ENCODE measurements at places on chromosomes 12 and 14.

- no peak for DNase-seq
Observed at GRCh38 chr12:120077260-120077659, 39.3 kb downstream of the RAB35 start.

DNA sequence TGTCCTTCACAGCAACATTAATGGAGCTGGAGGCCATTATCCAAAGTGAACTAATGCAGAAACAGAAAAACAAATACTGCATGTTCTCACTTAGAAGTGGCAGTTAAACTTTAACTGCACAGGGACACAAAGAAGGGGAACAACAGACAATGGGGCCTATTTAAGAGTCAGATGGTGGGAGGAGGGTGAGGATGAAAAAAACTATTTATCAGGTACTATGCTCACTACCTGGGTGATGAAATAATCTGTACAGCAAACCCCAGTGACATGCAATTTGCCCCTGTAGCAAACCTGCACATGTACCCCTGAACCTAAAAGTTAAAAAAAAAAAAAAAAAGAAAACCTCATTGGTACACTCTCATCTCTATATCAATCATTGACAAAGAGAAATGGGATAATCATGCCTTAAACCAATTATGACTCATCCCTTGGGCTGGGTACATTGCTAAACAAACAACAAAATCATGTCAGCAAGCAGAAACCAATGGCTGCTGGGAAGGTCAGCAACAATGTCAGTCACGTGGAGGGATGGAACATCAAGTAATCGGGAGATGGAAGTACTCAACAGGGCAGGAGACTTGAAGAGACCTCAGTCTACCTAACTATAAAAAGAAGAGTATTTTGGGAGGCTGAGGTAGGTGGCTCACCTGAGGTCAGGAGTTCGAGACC, 479.2 kb downstream of the RMST start:
- no peak for DNase-seq

GRCh38 chr12:13359636-13360035, 163.1 kb downstream of the EMP1 start:
- DNase-seq, result no peak

DNA sequence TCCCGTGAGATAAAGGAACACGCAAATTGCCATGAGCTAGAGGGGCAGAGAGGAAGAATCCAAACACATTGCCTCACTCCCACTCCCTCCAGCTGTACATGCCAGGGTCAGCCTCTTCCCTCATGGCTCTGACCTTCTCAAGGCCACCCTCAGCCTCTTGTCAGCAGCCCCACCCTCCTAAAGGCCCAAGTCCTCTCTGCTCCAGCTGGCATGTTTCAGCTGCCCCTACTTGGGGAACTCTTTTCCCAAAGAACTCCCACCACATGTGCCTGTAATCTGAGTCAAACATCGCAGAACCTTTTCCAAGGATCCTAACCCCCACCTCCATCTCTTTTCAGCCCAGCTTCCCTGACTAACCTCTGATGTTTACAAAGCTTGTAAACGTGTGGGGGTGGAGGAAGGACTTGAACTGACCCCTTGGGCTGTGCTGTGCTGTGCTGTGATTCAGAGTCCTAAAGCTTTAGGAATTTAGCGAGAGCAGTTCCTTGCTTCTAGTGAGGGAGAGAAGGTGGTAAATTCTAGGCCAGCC, 7.3 kb upstream of the CACNB3 start:
- peak; percentile 28 for DNase-seq

DNA sequence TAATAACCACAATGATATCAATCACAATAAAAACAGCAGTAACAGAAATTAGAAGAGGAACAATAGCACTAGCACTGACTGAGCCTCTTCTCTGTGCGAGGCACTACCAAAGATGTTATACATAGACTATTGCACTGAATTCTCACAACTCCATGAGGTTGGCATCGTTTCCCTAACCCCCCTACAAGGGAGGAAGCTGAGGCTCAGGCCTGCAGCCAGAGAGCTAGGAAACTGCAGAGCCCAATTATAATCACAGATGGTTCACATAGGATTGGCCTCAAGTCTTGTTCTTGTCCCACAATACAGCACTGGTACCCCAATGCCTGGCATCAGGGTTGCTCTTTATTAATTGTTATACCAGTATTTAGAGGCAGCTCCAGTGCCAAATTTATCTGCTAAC, 278.0 kb downstream of the CEP128 start:
- DNase-seq, result no peak

- DNase-seq, result peak; percentile 76
Observed at GRCh38 chr14:103361867-103362266, 23.3 kb upstream of the MARK3 start.

- no peak for DNase-seq
Observed at GRCh38 chr12:88448337-88448915, 131.8 kb downstream of the KITLG start.

DNA sequence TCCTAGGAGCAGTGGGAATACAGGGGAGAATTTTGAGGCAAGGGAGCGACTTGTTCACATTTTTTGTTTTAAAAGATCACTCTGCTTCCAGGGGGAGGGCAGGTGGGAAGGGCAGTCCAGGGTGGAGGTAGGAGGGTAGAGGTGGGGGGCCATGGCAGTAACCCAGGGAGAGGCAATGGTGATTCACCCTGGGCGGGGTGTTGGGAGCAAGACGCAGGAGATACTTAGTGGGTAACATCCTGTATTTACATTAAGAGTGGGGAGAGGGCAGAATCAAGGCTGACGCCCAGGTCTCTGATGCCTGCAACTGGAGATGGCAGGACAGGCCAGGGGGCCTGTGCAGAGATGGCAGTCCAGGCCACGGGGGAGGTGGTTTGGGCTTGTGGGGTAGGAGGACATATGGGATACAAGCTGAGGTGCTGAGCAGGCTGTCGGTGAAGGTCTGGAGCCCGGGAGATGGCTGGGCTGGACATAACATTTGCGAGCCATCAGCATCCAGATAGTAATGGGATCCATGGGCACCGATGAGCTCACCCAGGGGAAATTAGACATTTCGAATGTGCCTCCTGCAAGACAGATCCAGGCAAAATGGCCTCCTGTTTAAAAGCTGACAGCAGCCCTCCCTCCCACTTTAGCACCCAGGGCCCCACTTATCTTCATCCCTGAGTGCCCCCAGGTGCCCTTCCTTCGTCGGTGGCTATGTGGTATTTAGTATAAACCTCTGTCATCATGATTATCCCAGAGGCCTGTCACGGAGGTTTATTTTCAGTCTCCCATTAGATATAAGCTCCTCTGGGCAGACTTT, 9.3 kb downstream of the EML1 start:
- DNase-seq, result no peak

DNA sequence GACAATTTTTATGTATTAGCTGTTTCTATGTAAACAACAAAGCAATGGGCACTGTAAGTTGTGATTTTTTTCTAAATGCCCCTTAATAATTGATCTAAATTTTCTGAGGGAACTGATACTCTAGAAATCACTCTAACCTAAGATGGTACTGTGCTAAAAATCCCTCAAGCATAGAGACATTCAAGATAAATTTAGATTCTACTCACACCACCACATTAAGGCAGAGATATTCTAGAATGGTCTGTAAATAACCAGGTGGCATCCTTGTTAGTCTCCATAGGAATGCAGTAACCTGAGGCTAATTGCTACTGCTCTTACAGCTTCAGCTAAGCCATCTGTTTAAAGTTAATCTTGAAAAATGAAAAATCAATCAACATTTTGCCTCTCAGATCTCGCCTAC, 87.3 kb downstream of the SLC41A2 start:
- no peak for DNase-seq

- DNase-seq, result no peak
Observed at GRCh38 chr14:100587086-100587762, at the start of gene BEGAIN. TSS of gene BEGAIN (minus strand) at chr14:100587417. CDS start at chr14:100587290, 127 bp downstream.

DNA sequence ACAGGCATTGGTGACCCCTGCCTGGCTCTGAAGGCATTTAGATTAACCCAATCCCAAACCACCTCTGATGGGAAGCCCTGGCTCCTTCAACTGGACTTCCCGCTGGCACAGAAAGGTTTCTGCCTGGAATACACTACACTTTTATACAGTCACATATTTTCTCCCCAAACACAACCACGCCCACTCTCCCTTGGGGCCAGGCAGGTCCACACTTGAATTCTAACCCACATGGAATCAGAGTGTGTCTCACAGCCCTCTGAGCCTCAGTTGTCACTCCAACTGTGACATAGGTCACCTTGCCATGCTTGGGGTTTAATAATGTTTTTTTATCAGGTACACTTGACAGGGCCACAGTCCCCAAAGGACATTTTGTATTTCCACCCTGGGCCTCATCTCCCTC, 368.6 kb downstream of the BCL11B start:
- DNase-seq, result no peak

DNA sequence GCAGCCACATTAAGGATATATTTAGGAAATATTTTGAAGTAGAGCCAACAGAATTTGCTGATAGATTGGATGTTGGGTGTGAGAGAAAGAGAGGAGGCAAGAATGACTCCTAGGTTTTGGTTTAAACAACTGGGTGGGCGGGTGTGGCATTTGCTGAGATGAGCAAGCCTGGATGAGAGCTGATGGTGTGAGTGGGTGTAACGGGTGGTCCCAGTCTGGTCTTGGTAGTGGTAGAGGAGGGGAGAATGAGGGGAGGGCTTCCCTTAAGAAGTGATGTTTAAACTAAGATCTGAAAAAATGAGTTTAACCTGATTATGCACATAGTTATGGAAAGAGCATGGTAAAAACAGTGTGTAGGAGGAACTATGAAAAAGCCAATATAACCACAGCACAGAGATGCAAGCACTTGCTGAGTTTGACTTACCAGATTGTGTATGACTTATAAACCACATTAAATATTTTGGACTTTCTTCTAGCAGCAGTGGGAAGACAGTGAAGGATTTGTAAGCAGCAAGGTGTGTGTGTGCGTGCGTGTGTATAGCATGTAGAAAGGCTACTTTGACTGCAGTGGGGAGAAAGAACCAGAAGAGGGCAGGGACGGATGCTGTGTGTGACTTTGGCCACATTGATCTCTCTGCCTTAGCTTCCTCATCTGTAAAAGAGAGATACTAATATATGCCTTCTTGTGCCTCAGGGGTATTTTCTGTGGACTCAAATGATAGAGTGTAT, 139.7 kb downstream of the PRIMA1 start:
- DNase-seq, result no peak

DNA sequence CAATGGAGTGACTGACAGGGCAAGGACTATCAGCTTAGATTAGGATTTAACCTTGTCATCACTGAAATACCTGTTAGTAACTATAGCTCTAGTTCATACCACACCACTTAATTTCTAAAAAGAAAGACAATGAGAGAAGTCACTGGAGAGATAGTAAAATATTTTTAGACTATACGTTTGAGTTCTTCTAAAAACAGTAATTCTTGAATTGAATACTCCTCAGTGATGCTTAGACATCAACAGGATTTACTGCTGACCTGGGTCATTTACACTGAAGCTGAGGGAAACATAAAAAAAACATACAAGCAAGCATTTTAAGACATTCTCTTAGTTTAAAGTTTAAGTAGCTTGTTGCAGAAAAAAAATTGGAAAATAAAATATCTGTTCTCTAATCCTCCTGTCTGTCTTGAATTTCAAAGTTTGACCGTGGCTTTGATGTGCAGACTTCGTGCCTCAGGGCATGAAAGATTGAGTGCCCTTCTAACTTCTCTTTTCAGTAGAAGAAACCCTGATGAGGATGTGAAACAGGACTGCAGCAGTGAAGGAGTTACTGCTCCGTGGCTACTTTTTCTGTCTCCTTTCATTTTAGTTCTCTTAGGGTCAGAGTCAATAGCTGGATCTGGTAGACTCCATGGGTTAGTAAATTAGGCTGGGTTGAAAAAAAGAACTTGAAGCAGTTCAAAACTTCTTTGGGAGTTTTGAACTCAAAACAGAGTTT, 172.2 kb downstream of the PTPRO start:
- no peak for DNase-seq

DNA sequence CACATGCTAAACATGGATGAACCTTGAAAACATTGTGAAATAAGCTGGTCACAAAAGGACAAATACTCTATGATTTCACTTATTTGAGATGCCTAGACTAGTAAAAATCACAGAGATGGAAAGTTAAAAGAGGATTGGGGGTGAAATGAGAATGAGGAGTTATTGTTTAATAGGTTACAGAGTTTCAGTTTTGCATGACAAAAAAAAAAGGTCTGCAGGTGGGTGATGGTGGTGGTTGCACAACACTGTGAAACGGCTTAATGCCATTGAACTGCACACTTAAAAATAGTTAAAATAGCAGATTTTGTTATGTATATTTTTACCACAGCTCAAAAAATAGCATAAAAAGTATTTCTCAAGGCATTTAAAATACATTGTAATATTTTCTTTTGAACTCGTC, 151.9 kb upstream of the NRXN3 start:
- no peak for DNase-seq

DNA sequence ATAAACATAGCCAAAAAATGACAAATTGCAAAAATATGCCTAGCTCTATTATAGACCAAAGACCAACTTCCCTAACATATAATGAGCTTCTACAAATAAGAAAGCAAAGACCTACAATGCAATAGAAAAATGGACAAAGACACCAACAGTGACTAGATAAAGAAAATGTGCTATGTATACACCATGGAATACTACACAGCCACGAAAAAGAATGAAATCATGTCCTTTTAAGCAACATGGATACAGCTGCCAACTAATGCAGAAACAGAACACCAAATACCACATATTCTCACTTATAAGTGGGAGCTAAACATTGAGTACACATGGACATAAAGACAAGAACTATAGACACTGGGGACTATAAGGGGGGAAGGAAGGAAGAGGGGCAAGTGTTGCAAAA, 10.9 kb upstream of the PCNX1 start:
- no peak for DNase-seq

GRCh38 chr12:1852076-1852475, 31.7 kb downstream of the LRTM2 start:
- no peak for DNase-seq

GRCh38 chr12:56546680-56547079, 25.1 kb downstream of the RBMS2 start:
- no peak for DNase-seq

DNA sequence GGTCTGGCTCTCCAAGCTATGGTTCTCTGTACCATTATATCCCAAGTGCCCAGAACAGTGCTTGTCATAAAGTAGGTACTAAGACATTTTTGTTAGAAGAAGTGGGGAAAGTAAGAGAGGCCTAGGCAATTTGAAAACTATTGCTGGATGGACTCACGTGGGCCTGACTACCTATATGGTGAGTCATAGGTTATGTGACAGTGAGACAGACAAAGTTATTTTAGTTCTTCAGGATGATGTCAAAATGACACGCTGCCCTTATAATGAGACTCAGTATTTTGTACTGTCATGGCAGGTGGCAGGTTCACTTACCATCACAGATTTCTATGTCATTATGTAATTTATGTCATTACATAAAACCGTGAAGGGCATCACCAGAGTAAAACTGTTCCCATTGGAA, 53.1 kb downstream of the PARP11 start:
- DNase-seq, result no peak

GRCh38 chr14:20732477-20732876, 13.2 kb upstream of the EDDM3A start:
- DNase-seq, result no peak

DNA sequence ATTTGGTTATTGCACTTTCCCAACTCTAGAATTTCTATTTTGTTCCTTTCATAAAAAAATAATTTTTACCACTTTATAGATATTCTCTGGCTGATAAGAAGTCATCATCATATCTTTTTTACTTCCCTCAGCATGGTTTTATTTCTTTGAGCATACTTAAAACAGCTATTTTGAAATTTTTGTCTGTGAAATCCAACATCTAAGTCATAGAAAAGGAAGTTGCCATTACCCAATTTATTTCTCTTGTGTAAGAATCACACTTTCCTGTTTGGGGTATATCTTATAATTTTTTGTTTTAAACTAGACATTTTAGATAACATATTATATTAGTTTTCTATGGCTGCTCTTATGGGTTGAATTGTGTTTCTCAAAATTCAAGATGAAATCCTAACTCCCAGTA, 400.2 kb upstream of the OR4E1 start:
- DNase-seq, result no peak
